Astrocyte of the hippocampus (primary cell): ENCODE measurements at places on chromosomes 5 and 9.

GRCh38 chr5:154806176-154806575 lies 44.2 kb downstream of the FAXDC2 start:
- DNase-seq = no peak

- peak; percentile 64 for DNase-seq
Observed at GRCh38 chr5:138952962-138953361, 77.8 kb upstream of the LRRTM2 start.

DNA sequence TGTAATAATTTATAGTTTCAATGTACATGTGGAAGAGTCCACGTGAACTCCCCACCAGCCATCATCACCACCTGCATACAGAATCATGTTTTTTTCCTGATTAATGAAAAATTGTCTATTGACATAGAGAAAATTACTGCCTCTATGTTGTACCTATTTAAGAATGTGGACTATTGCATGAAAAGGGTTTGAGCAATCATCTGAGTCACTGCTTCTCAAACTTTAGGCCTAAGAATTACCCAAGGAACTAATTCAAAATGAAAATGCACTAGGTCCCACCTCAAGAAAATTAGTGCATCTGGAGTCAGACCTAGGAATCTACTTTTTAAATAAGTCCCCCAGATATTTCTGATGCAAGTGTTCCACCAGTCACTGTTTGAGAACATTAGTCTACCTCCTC lies 709.3 kb downstream of the MAT2B start:
- DNase-seq = no peak

DNA sequence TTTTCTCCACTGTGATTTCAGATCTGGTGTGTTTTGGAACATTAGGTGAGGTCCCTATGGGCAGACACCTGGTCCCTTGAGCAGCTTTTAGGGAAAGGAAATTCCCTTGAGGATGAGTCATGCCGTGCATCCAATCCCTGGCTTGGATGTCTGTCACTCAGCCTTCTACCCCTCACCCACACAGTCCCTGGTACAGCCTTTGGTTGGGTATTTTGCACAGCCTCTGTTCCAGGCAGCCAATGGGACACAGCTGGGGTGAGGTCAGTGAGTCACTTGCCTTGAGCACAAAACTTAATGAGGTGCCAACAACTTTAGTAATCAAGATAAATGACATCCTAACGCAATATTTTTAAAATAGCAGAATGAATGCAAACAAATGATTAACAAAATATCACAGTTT lies 22.7 kb upstream of the SVEP1 start:
- no peak for DNase-seq

- no peak for DNase-seq
Observed at GRCh38 chr5:155004138-155004744, 9.3 kb upstream of the KIF4B start.

DNA sequence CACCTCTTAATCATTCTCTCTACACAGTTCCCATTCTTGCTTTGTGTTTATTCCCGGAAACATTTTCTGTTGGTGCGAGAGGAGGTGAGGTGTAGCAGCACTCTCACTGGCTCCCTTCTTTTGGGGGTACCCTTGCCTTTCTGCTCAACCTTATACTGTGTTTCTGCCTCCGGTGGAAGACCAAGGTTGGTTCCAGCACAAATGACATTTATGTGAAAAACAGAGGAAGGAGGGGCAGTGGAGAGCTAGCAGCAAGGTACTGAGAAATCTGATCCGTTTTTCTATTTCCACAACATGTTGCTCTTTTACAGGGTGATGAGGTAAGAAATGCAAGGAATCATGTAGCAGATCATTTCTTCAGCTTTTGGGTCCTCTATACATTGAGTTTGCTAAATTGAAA lies 648.0 kb upstream of the DMAC1 start:
- no peak for DNase-seq

DNA sequence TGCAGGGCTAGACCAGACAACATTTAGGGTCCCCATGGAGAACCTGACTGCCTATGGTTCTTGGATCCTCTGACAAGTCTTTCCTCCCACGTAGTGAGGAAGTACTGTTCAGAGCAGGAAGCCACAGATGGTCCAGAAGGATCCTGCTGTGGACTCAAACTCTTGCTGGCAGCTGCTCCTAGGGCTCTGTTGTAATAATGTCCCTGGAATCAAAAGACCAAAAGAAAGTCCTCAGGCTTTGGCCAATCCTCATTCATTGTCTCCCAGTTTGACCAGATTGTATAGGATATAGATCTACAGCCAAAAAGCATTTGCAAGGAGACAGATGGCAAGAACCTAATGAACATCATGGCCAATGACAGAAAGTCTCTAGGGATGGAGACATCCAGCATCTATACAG lies 53.9 kb downstream of the SEMA6A start:
- no peak for DNase-seq

DNA sequence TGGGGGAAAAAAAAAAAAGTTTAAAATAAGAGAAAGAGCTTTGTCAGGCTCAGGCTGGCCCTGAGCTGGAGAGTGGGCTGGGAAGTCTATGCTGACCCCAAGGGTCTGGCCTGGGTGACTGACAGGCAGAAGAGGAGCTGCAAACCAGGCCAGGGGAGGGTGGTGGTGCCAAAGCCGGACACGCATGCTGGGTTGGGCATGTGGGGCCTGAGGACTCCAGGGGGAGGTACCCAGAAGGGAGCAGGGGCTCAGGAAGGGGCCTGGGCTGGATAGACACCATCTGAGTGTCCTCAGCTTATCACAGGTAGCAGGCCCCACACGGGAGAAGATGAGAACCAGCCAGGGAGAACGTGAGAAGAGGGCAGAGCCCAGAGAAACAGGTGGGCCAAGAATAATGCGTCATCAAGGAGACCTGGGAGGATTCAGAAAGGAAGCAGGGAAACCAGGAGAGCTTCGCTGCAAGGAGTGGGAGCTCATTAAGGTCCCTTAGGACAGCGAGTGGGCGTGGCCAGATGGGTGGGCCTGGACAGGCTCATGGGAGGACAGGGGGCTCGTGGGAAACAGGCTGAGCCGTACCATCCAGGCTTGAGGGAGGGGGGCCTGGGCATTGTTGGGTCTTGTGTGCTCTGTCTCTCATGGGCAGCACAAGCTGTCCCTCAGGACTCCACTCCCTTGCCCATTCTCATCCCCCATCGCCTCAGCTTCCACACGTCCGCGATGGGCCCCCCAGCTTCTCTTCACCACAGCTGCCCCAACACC lies 16.0 kb downstream of the TMOD1 start:
- no peak for DNase-seq
